ENCODE measurements at places on chromosomes 12 and 14.

DNA sequence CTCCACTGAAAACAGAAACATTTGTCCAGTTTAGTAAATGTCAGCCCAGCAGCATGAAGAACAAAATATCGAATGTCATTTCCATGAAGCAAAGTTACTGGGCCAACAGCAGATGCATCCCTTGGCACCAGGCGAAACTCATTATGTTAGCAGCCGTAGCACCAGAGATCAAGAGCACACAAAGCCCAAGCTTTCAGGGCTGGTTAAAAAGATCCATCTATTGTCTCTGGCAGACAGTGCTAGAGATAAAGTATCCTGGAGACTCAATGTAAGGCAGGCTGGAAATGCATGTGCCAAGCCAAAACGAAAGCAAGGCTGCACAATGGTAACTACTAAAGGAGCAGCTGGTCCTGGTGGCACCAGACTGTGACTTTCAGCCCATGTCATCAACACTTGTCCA, 120.3 kb upstream of the PLEKHG7 start:
- no peak for DNase-seq

GRCh38 chr14:92945959-92946846, 23.3 kb downstream of the CHGA start:
- DNase-seq, result no peak

DNA sequence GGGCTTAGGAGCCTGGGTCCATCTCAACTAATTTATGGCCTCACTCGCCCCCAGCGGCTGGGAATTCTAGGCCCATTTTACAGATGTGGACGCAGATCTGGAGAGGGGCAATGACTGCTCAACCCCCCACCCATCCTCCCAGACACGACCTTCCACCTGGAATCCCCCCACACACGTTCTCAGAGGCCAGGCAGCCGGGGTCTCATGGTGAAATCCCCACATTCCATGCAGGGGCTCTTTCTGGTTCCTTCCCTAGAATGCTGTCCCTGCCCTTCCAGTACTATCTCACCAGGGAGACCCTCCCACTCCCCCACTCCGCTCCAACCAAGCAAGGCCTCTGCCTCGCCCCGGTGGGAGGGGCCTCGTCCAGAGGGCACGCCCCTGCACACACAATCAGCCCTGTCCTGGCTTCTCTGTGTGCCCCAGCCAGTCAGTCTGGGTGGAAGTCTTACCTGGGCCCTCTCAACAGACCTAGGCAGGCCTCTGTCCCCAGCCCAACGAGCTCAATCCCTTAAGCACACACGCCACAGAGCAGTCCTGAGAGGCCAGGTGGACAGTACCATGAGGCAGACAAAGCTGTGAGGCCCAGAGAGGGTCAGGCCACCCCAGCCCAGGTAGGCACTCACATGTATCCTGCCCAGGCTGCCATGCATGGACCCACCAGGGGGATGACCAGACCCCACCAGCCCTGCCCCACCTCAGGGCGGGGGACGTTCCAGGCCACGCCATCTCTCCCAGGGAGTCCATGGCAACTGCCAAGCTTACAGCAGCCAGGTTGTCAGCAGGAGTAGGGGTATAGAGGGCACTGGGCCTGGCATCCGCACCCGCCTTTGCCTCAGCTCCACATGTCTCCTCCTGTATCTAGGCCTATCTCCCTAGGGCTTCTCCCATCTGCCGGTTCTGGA, 1.3 kb upstream of the ANKRD9 start:
- peak; percentile 22 for DNase-seq

DNA sequence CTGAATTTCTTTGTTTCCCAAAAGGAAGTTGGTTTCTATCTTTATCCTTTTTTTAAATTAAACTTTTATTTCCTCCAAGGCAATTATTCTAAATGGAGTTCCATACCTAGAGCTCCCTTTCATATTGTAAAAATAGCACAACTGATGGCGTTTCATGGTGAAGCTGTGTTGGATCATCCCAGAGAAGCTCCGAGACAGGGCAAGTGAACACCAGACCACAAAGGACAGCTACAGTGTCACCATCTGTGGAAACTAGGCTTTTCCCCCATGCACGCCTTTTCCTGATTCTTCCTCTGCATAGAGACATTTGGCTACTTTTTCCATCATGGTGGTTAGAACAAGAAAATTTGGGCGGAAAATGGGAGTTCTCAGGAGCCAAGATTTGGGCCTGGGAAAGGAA, 12.7 kb downstream of the TPCN1 start:
- no peak for DNase-seq

- DNase-seq, result no peak
Measured at GRCh38 chr12:65308006-65308405, 29.5 kb downstream of the MSRB3 start.

- peak; percentile 36 for DNase-seq
Measured at GRCh38 chr14:73712071-73712506, 2.1 kb downstream of the PNMA1 start.

DNA sequence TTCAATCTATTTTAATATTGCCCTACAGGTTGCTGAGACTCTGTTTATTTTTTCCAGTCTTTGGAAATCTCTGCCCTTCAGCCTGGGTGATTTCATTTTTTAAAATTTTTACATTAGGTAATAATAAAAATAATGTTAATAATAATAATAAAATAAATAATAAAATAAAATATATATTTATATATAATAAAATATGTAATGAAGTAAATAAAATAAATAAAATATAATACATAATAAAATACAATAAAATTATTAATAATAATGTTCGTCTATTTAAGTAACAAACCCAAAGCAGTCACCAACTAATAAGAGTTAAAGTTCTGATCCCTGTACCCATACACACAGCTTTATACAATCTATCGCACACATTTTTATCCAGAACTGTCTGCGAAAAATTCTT, 130.5 kb downstream of the SEC23A start:
- no peak for DNase-seq

GRCh38 chr12:6635375-6635855, 344 bp downstream of the LPAR5 start:
- peak; percentile 57 for DNase-seq

DNA sequence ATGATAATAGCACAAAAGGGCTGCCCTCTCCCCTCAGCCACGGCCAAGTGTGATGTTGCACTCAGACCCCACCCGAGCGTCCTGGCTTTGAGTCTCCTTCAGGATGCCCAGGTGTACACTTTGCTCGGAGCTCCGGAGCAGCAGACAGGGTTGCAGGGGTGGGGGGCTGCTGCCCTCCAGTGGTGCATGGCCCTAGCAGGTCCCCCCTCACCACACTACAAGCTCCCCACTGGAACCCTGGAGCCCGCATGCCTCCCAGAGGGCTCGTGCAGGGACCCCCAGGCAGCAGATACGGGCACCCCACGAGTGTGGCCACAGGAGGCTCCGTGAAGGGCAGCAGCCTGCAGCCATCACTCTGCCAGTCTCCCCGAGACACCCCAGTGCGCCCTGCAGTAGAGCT, 69.9 kb upstream of the C14orf180 start:
- DNase-seq, result no peak
